ENCODE measurements at places on chromosomes 5 and 9.

DNA sequence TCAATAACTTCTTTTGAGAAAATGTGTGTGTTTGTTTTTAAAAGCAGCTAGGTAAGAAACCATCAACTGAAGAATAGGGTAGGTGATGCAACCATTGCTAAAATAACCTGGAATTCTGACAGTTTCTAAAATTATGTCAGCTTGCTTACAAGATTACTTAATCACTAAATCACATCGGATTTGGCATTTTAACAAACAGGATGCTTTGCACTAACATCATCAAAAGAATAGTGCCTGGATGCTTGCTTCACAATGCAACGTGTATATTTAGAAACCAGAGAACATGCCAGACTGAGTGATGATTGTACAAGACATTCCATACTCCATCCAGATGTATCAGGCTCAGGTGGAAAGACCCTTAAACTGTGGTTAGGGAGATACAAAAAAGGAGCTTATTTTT lies 43.9 kb downstream of the PAM start:
- no peak for DNase-seq

DNA sequence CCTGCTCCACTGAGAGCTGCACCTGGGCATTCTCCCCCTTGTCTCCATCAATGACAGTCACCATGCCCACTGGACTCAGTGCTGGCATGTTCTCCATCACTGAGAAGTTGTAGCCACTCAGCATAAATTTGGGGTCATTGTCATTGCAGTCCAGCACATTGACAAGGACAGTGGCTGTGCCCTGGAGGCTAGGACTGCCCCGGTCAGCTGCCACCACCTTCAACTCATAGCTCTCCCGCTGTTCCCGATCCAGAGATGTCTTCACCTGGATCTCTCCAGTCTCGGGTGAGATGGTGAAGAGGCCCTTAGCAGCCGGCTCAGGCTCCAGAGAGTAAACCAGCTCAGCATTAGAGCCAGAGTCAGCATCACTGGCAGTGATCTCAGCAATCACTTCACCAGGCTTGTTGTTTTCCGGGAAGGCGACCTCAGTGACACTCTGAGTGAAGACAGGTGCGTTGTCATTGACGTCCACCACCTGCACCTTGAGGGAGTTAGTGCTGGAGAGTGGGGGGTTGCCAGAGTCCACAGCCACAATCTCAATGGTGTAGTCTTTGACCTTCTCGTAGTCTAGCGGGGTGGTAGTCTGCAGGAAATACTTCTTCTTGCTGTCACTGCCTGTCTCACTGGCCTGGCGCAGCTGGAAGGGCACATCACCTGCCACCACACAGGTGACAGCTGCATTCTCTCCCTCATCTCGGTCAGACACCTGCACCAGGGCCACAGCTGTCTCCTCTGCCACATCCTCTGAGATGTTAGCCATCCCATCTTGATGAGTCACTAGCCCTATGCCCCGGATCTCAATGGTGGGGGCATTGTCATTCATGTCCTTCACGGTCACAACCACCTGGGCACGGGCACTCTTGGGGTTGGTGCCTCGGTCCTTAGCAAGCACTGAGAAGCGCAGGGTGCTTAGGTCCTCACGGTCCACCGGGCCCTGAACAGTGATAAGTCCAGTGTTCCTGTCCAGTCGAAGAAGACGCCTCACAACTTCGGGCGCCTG lies 13.5 kb downstream of the PCDH1 start:
- DNase-seq: no peak

DNA sequence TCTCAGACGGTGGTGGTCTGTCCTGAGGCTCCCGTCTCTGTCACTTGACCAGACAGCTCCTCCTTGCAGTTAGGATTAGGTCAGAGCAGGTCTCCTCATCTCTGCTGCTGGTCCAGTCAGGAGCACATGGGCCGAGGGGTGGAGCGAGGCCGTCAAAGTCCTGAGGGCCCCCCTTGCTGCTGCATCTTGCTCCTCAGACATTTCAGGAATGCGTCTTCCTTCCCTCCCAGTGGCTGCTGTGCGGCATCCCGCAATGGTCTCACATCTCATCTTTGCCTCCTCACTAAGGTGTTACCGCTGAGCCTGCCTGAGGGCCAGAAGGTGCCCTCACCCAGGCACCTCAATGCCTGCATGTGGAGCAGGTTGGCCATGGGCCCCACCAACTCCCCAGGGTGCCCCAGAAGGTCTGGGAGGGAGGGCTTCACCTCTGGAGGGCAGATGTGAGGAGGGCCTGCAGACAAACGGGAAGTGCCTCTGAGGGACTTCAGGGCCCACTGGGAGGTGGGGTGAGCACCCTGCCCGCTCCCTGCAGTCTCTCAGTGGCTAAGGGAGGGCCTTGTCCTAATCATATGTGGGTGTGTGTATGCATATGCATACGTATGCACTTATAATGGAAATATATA lies 137.7 kb upstream of the LMX1B start:
- DNase-seq: no peak

DNA sequence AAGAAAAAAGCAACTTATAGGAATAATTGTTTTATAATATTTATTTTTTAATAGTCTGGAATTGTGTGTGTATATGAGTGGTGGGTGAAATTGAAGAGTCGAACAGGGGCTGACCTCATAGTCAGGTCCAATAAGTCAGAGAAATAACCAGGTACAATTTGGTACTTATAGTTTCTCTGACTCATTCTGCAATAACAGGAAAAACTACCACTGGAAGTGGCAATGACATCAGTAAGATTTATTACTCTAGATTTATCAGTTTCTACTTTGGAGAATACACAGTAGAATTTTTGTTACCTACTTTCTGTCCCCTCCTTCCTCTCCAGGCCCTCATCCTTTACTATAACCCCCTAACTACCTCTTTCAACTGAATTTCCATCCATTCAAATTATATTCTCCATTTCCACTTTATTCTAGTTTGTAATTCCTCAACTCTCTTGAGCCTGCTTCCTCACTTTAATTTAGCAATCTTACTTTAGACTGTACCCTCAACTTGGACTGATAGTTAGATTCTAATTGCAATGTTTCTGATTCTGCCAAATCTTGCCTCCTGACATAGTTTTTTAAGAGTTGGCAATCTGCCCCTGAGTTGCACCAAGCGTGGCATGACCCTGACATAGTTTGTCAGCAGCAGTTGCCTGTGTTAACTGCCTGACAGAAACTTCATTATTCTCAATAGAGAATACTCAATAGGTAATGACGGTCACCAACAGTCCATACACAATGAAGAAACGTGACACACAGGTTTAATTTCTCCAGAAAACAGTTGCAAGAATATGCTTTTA lies 475.3 kb upstream of the RIOK2 start:
- no peak for DNase-seq

GRCh38 chr9:35690294-35690613 lies 529 bp upstream of the TPM2 start:
- no peak for DNase-seq

DNA sequence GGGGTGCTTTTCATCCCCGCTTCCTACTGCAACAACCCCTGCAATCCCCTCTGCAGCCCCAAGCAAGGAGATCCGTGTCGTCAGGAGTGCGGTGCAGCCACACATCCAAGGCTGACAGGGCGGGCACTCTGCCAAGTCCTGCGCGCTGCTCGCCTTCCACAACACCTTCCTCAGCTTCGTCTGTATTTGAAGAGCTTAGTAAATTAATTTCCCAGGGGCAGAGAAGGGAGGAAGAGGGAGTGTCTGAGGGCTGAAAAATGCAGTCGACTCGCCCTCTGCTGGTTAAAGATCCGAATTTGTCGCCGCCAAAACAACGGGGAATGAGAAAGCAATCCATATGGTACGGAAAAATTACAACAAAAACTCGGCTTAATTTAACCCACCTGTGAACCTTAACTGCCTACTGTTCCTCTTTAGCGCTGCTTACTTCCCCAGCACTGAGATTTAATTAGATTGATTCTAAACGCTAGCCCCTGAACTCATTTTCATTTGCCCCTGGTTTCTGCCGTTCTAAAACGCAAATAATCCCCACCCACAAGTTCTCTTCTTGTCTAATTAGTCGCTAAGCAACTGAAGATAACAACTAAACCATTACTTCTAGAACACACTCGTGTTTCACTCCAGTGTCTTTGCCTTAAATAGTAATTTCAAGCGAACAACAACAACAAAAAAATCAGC lies 10.9 kb upstream of the PCDHB1 start:
- no peak for DNase-seq

GRCh38 chr5:149363358-149363757 lies 5.5 kb downstream of the PCYOX1L start:
- DNase-seq: no peak

DNA sequence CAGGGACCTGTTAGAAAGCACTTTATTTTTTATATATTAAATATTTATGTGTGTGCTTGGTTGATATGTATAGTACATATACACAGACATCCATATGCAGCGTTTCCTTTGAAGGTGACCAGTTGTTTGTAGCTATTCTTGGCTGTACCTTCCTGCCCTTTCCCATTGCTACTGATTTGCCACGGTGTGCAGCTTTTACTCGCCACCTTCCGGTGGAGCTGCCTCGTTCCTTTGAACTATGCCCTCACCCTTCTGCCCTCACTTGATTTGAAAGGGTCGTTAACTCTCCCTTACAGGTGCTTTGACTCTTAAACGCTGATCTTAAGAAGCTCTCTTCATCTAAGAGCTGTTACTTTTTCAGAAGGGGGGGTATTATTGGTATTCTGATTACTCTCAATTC lies 20.5 kb downstream of the RGMB start:
- no peak for DNase-seq

- no peak for DNase-seq
Observed at GRCh38 chr5:173035904-173036707, 20.0 kb upstream of the CREBRF start.

DNA sequence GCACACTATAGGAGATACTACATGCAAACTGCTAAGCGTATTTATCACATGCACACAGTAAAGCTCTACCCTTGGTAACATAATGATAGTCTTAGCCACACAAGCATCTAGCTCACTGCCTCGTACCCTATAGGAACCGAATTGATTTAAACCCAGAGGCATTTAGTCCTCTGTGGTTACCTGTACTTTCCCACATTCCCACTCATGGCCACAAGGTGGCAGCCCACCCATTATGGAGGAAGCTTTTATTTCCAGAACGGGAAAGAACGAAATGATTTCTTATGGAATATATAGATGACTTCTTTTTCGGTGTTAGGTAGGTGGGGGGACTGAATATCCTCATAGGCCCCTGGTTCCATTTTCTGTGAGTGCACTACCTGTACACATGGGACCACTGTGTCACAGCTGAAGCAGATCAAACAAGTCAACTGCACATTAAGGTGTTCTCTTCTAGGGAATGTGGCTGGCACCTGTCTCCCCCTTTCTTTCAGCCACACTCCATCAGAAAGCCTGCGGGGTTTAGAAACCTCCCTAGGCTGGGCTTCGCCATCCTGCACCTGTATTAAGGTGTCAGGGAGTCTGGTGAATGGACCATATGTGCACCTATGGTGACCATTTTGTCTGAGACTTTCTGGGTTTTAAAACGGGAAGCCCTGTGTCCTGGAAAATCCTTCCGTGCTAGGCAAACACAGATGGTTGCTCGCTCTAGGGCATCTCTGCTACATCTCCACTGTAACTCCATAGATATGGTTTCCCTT lies 313.2 kb downstream of the SLIT3 start:
- no peak for DNase-seq

- DNase-seq: no peak
Observed at GRCh38 chr5:44869928-44870327, 61.2 kb downstream of the MRPS30 start.

DNA sequence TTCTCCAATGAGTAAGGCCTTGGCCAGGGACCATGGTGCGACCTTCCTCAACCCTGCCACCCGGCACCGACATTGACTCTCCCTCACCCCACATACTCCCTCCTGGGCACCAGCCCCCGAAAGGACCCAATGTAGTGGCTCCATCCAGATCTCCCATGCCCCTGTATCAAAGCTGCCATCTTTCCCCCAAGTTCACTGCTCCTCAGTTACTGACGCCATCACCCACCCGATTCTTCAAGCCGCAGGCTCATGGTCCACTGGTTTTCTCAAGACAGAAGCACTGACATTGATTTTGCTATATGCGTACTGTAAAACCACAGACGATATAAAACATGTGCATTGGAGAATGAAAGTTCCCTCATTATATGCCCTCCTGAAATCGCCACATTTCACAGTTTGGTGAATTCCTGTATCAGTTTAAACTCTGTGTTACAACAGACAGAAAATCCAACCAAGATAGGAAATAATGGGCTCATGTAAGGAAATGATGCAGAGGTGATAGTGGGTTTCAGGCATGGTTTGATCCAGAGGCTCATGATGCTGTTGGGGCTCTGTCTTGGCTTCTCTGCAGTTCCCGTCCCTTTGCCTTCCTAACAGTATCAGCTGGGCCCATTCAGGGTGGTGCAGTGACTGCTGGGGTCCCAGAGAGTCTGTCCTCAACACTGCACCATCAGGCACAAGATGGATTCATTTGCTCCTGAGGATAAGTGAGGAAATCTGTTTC lies 207.3 kb upstream of the IER5L start:
- DNase-seq: peak; percentile 45

- no peak for DNase-seq
Observed at GRCh38 chr9:110812886-110813285, 144.3 kb downstream of the MUSK start.

GRCh38 chr5:122036326-122036725 lies 41.7 kb downstream of the LOX start:
- DNase-seq: no peak

GRCh38 chr5:6396836-6397535 lies 18.6 kb upstream of the MED10 start:
- no peak for DNase-seq

DNA sequence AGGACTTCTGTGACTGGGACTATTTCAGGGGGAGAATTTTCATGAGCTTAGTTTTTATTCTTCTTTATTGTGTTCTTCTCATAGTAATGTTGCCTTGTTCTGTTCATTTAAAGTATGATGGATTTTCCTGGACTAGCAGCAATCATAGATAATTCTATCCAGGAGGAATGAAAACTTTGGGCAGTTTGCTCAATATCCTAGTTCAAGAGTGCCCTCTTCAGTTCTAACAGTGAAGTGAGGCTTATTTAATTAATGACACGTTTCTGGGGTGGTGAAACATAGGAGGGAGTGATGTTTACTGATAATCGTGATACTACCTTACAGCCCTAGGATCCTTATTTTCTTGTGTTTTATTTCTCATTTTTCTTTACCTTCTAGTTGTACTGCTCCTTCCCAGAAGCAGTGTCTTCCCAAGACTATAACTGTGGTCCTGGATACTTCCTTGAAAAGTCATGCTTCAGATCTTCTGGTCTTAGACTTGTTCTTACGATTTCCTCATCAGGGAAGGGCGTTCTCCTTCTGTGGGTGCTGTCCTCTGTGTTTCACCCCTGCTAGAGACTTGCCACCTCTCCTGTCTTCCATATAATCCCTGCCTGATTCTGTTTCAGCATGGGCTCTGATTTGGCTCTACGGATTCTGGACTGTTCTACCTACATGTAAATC lies 57.4 kb downstream of the CFAP95 start:
- no peak for DNase-seq

Data from naive B cell (primary cell).